Activated CD4-positive, alpha-beta T cell treated with anti-CD3 and anti-CD28 coated beads, Interleukin-2, amount 50 U/mL, for 24 hours (primary cell): ENCODE measurements at places on chromosomes 1 and 21.

- no peak for DNase-seq
Observed at GRCh38 chr1:112054510-112054909, 65.0 kb upstream of the KCND3 start.

DNA sequence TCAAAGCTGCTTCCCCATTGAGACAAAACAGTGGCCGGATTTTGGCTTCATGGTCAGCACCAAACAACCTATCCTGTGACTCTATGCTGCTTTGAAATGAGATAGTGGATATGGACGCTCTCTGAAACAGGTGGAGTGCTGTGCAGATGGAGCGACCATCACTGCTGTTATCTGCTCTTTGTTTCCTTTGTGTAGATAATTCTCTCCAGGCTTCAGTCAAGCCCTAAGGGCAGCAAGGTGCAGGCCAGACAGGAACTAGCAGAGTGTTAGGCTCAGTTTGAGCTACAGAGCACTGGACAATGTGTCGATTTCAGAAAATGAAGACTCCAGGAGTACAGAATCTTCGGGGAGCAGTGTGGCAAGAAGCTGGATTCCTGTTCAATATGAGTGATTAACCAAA is 4.8 kb upstream of the IRF6 start:
- no peak for DNase-seq

GRCh38 chr1:18948048-18948912 is 8.2 kb downstream of the IFFO2 start:
- DNase-seq, result peak; percentile 33

DNA sequence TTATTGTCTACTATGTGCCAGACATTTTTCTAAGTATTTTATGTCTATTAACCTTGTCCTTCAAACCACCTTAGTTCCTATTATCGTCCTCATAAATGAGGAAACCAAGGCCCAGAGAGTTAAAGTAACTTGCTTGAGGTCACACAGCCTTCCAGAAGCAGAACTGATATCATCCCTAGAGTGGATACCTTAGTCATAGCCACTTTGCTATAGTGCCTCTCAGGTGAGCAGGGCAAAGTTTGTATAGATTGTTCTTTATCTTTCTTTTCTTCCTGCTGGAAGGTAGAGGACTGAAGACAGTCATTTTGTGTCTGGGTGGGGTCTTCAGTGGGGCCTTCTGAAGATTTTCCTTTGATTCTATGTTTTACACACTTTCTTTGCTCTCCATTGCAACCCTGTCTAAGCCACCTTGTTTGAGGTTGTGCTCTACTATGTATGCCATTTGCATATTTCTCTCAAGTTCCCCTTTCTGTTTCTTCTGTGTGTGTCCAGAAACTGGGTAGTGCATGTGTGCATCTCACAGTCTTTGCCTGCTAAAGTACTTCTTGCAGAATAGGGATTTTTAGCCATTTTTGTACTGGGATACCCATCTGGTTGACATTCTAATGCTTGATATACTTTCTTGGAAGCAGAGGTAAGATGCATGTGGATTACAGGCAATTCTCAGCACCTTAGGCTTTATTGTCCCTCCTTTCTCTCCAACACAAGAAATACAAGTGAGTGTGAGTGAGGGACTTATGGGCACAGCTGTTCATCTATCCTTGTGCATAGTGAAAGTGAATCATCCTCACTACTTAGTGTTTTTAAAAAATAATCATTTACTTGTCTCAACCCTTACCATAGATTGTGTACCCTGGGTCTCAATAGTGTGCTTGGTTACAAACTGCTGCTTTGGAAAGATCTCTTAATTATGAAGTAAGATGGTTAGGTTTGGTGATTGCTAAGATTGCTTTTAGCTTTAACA is 207.6 kb upstream of the HMCN1 start:
- DNase-seq, result no peak

- no peak for DNase-seq
Observed at GRCh38 chr1:27603309-27603680, 649 bp downstream of the AHDC1 start.

DNA sequence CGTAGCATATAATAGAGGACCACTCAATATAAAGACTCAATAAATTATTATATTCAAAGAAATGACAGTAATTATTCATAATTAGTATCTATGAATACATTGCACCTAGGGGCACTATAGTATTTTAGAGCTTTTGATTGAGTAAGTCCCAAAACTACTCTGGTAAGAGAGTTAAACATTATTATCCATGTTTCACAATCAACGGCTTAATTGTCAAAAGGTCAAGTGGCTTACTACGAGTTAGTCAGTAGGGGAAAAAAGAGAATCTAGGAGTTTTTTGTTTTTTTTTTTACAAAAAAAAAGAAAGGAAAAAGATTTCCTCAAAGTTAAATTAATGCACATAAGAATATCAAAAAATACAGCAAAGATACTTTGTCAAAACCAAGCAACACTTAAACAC is 20.4 kb upstream of the LAMC1 start:
- DNase-seq, result no peak

GRCh38 chr1:81157686-81158085 is 643.0 kb upstream of the ADGRL2 start:
- no peak for DNase-seq

GRCh38 chr1:8913457-8913856 is 32.2 kb upstream of the CA6 start:
- DNase-seq, result no peak

GRCh38 chr1:201597551-201598230 is 58.8 kb downstream of the NAV1 start:
- no peak for DNase-seq

DNA sequence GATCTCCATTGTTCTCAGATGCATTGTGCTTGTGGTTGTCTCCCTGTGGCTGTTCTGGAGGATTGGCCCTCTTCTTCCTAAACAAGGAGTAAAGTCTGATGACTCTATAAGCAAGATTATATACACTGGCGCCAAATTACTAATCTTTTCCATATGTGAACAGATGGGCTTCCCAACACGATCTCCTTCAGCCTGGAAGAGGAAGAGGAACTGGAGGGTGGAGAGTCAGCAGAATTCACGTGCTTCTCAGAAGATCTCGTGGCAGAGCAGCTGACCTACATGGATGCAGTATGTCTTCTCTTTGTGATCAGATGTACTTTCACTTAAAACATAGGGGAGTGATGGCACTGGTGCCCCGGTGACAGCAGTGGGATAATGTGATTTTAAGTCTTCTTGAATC is 78.7 kb downstream of the RGL1 start:
- no peak for DNase-seq

GRCh38 chr1:225911191-225912130 is 12.6 kb downstream of the PYCR2 start:
- DNase-seq, result peak; percentile 46

- DNase-seq, result no peak
Observed at GRCh38 chr1:224498574-224499170, 64.1 kb upstream of the WDR26 start.

GRCh38 chr1:223711747-223712193 is 569 bp upstream of the CAPN2 start:
- no peak for DNase-seq

- no peak for DNase-seq
Observed at GRCh38 chr1:172431721-172432192, 11.3 kb downstream of the C1orf105 start.

GRCh38 chr1:174768516-174768915 is 231.2 kb upstream of the CACYBP start:
- DNase-seq, result no peak
